ENCODE measurements at places on chromosomes 13 and 19. TPM values are rescaled to one million over a fixed set of nuclear protein-coding genes. Genes with fewer than 3 reads are reported as not detected.

DNA sequence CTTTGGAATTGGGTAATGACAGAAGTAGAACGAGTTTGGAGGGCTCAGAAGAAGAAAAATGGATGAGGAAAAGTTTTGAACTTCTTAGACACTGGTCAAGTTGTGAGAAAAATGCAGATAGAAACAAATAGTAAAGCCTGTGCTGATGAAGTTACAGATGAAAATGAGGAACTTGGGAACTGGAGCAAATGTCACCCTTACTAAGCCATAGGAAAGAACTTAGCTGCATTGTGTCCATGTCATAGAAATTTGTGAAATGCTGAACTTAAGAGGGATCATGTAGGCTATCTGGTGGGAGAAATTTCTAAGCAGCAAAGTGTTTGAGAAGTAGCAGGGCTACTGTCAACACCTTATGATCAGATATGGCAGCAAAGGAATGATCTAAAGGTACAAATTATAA, 289.2 kb upstream of the PCDH9 start:
- ATAC-seq = no peak

DNA sequence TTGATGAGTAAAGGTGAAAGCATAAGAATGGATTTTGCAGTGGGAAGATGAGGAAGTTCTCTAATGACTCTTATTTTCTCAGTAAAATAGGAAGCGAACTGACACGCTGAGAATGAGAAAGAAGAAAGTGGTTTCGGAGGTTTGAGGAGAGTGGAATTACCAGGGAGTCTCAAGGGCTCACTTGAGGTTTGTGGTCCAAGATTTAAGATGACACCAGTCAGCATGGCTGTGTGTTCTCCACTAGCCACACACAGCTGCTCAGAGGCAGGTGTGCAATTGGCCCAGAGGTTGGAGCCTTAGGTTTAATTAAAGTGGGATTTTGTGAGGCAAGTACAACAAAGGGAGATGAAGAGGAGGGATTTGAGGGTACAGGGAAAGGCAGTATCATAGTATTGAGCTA, 99.6 kb upstream of the NBEA start:
- no peak for ATAC-seq

- ATAC-seq = no peak
These were observed at the start of gene C13orf46 for GRCh38 chr13:113973218-113974164. Gene C13orf46, minus strand, starts transcription at chr13:113974076. Its CDS starts 79 bp downstream, at chr13:113973997.

DNA sequence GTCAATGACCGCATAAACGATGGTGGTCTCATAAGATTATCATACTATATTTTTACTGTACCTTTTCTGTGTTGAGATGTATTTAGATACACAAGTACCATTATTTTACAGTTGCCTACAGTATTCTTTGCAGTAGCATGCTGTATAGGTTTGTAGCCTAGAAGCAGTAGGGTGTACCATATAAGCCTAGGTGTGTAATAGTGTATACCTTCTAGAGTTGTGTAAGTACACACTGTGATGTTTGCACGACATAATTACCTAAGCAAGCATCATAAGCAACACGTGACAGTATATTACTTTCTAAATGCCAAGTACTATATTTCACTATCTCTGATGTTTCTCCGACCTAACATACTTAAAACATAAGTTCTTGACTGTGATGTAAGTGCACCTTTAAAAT, 2.7 kb downstream of the LPAR6 start:
- peak; percentile 92 for ATAC-seq

DNA sequence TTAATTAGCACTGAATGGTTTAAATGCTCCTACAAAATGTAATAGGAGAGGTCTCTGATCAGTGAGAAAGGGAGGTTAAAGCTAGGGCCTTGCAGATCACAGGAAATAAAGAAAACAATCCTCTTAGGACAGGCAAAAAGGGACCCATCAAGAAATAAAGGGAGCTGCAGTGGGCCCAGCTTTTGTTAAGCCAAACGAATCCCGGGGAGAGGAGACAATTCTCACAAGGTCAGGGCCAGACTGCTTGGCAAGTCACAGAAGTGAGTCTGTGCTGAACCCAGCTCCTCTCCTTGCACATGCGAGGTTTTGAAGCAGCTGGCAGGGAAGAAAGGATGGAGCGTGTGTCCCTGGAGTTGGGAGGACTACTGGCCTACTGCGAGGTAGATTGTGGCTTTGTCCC, 285.8 kb downstream of the COG6 start:
- ATAC-seq = no peak

GRCh38 chr13:33536601-33537000, 251.0 kb upstream of the STARD13 start:
- no peak for ATAC-seq

DNA sequence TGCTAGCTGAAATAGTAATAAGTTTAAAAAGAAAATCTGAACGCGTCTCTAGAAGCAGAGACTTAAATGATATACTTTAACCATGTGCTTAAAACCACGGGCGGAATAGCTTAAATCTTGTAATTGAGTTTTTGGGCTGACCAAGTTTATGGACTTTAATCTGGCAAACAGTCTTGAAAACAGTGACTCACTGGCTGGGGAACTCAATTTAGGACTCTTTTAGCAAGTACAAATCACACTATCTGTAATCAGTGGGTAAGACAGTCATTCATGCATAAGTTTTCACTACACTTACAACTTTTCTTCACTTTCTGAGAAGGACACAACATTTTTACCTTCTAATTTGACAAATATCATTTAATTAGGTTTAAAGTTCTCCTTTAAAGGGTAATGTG, 26.8 kb downstream of the ZNF627 start:
- no peak for ATAC-seq

DNA sequence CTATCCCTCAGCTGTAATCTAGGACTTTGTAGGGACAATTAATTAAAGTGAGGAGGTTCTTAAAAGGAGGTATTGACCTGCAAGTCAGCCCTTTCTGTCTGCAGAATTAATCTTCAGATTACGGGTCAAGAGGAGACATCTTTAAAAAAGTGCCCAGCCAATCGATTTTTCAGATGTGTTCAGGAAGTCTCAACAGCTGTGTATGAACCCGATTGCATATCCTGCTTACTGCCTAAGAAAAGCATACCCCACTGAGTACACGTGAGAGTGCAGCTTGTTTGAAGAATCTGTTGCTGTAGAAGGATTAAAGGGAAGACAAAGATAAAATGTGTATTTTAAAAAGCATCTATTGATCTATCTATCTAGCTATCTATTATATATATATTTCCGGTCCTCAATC, 1194.5 kb downstream of the UQCRFS1 start:
- ATAC-seq = no peak

GRCh38 chr19:35328851-35329285, at the start of gene CD22:
Gene CD22, plus strand, starts transcription at chr19:35329187. Its CDS starts 2,854 bp downstream, at chr19:35332041.
- ATAC-seq = peak; percentile 22

GRCh38 chr13:86438034-86438433, 638.8 kb upstream of the SLITRK6 start:
- ATAC-seq = no peak

DNA sequence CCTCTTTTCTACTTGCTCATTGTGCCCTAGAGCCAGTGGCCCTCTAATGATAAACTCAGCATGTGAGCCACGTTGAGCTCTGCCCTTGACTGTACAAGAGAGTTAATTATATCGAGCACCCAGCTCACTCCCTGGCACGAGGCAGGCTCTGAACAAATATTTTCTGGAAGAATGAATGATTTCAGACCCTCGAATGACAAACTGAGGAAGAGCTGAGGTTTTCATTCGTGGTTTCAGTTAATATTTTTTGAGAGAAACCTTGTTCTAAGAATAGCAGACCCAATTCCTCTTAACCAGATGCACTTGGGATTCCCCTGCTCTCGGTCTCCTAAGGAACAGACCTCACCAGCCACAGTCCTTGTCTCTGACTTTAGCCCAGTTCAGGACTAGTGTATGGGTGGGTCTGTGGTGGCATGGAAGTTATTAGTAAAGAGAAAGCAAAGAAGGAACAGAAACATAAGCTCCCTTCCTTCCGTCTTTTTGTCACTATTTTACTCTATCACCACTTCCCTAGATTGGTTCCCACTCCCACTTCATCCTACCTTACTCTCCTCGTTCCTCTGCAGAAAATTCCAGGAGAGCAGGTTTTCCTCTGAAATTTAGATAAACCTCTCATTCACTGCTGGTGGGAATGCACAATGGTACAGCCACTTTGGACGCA, 22.1 kb upstream of the WDFY2 start:
- ATAC-seq = no peak

GRCh38 chr19:34596115-34596514, 80.8 kb downstream of the SCGB2B2 start:
- no peak for ATAC-seq

- peak; percentile 31 for ATAC-seq
These were observed 5.4 kb downstream of the KLK1 start for GRCh38 chr19:50817941-50818858.

DNA sequence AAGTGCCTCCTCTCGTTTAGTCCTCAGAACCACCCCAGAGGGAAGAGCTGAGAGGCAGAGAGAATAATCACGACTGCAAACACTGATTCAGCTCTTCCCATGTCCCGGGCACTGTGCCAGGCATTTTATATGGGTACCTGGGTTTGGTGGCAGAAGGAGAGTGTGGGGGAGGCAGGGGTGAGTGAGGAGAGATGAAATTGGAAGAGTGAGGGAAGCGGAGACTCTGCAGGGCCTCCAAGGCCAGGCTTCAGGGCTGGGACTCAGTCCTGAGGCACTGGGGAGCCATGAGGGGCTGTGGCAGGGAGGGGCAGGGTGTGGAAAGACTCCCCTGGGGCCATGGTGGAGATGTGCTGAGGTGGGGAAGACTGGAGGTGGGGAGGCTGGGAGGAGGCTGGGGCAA, 8.7 kb downstream of the SYNGR4 start:
- ATAC-seq = no peak

GRCh38 chr19:9705836-9706235, 30.9 kb upstream of the ZNF562 start:
- ATAC-seq = no peak

DNA sequence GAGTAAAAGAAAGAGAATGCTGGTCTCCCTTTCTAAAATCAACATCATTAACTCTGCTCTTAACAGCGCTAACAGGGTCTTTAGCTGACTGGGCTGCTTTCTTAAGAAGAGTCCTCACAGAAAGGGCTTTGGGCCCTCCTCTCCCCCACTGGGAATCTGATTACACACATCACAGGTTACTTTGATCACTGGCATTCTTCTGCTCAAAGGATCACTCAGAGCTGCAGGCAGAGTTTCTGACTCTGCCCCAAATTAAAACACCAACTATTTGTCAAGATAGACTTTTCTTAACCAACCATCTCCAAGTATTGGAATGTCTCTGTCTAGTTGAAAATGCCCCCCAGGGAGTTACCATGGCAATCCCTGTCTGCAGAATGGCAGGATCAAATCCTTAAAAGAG, 31.1 kb upstream of the SIAH3 start:
- ATAC-seq = no peak

- ATAC-seq = peak; percentile 87
These were observed 6.8 kb downstream of the WDFY2 start for GRCh38 chr13:51590971-51591627.

DNA sequence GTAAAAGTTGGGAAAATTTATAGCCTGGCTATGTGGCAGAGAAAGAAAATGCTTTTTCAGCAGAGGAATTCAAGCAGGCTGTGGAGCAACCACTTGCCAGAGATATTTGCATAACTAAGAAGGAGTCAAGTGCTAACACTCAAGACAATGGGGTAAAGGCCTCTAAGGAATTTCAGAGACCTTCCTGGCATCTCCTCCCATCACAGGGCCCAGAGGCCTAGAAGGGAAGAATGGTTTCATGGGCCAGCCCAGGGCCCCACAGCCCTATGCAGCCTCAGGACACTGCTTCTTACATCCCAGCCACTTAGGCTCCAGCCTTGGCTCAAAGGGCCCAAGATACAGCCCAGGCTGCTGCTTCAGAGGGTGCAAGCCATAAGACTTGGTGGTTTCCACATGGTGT, 14.3 kb downstream of the SLC15A1 start:
- ATAC-seq = no peak

DNA sequence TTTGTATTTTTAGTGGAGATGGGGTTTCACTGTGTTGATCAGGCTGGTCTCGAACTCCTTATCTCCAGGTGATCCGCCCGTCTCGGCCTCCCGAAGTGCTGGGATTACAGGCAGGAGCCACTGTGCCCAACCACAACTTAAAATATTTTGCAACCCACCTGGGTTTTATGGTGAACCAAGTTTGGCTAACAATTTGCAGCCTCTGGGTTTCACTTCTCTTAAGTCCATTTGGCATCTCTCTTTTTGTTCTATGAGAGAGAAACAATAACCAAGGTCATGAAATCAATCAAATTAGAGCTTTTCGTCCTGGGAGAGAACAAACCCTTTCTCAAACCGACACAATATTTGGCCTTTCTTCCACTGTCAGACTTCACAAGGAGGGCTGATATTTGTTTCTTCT, 5.6 kb upstream of the SMAD9 start:
- ATAC-seq = no peak

UBE2M gene
- 52.8 TPM for total RNA-seq

KLK12 gene
- 153 TPM for total RNA-seq

MYPOP gene
- 3.7 TPM for total RNA-seq

ANGPTL4 gene
- total RNA-seq = 55.4 TPM

All from esophagus mucosa (tissue), 1 donor.